Endodermal cell (in vitro differentiated cells): ENCODE measurements at places on chromosomes 2 and 18. TPM values are rescaled to one million over a fixed set of nuclear protein-coding genes. Genes with fewer than 3 reads are reported as not detected.
A peak's percentile ranks its signal among the peaks of the same experiment; 100 is the strongest.

DNA sequence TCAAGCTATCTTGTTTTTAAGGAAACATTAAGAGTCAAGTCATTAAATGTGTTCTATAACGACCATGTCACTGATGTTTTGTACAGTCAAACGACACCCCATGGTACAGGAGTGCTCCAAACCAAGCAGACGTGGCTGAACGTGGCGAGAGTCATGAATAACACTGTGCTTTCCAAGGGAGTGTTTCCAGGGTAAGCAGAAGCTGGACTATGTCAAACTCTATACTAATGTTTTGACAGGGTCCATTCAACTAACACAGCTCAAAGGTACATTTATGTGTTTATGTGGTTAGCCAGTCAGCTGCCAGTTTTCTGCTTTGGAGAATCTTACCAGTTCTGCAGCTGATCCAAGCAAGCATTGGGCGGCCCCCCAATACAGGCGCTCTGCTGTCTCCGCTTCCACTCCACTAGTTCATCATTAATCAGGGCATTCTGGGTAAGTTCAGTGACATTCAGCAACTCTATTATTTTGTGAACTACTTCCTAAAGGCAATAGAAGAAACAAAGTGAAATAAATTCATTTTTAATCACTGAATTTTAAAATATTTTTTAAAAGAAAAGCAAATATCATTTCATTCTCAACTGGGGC, 16.4 kb downstream of the STAT1 start:
- no peak for DNase-seq

SLC38A11 gene
- not detected in 2 replicates for total RNA-seq

DNA sequence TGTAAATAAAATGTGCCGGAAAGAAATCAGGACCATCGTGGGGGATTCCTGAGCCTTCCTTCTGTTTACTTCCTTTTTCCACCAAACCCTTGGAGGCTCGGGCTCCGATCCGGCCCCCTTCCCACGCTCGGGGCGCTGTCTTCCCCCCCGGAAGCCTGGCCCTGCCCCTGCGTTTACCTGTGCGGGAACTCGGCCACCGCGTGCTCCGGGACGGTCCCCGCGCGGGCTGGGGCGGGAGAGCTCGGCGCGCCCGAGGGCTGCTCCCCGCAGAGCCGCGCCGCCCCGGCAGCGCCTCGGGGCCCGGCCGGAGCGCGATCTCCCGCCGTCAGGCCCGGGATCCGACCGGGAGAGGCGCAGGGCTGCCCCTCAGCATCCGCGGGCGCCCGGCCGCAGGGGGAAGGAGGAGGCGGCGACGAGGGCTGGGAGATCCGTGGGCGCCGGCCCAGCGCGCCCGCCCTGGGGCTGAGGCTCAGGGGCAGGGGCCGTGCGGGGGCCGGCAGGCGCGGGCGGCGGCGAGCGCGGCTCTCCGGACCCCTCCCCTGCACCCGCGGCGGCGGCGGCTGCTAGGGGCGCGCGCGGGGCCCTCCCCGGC, 435 bp downstream of the ADCY3 start:
- DNase-seq: peak; percentile 74

- no peak for DNase-seq
Measured at GRCh38 chr2:100513650-100514049, 43.4 kb downstream of the NMS start.

- DNase-seq: peak; percentile 35
Measured at GRCh38 chr2:109455731-109456691, 157.8 kb downstream of the SEPTIN10 start.

AQP12A gene
- total RNA-seq: not detected in 3 replicates

GRCh38 chr2:237691029-237691907, 63.9 kb downstream of the LRRFIP1 start:
- peak; percentile 83 for DNase-seq

DNA sequence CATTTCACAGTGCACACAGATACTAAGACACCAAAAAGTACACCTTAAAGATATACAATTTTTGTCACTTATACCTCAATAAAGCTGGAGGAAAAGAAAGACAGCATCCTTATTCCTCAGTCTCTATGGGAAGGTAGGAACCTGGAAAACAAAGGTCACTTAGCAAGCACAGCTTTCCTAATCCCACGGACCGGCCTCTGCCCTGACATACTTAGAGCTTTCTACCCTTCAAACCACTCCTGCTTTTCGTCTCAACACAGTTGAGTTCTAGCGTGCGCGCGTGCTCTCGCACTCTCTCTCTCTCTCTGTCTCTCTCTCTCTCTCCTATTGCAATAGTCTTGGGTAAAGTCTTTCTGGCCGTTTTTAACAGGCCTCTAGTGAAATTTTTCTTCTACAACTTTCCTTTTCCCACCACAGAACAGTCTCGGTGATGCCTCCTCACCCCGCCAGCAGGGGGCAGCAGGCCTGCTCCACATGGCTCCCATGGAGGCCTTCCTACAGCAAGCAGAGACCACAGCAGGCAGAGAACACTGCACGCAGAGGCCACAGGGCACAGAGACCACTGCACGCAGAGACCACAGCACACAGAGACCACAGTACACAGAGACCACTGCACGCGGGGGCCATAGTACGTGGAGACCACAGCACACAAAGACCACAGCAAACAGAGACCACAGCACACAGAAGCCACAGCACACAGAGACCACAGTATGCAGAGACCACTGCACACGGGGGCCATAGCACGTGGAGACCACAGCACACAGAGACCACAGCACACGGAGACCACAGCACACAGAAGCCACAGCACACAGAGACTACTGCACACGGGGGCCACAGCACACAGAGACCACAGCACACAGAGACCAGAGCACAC, 106.9 kb downstream of the FBXO15 start:
- peak; percentile 92 for DNase-seq

DNA sequence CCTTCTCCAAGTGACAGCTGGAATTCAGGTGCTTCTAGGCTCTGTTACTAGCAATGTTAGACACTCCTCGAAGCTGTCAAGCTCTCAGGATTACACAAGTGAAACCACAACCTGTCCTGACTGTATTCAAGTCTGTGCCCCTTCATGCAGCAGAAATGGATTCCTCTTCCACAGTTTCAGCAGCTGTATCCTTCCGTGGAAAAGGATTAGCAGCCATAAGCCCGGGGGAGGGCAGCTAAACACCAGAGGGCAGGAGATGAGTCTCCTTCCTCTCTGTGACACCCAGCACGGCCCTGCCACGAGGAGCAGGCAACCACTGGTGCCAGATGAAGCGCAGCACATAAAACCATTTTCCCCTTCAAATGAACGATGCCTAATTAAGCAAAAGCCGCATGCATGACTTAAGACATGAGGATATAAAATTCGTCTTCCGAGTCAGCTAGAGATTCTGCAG, 1.2 kb downstream of the ST3GAL5 start:
- peak; percentile 68 for DNase-seq

UGT1A3 gene
- not detected in 3 replicates for total RNA-seq

FBXO41 gene
- 11.2 to 18.6 TPM (median 12.0 TPM) in 3 replicates for total RNA-seq

DNA sequence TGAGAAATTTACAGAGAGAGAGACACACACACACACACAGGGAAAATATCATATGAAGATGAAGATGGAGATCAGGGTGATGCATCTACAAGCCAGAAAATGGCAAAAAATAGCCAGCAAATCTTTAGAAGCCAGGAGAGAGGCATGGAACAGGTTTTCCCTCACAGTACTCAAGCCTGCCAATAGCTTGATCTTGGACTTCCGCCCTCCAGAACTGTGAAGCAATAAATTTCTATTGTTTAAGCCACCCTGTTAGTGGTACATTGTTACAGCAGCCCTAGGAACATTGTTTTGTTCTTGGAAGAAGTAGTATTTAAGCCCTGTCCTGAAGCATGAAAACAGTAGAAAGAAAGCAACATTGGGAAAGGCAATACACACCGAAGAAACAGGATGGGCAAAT, 292.0 kb upstream of the LRP1B start:
- no peak for DNase-seq

- DNase-seq: no peak
Measured at GRCh38 chr2:42754021-42754775, 9.7 kb downstream of the OXER1 start.

C2orf81 gene
- total RNA-seq: 3.2 and 3.8 TPM in 2 replicates

DNA sequence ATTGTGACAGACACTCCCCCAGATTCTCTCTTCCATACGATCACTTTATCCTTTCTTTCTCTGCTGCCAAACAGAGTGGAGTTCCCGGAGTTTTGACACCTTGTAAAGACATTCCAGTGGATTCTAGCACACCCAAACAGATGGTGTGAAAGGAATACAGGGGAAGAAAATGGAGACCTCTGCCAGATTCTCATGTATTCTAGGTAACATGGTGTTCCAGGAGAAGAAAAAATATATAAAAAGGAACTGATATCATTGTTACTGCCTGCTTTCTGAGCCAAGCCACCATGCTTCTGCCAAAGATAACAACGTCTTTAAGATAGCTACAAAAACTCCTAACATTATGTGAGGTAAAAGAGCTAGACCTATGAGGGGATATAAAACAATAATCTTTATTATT, 136.5 kb downstream of the TXNL1 start:
- DNase-seq: no peak

DYSF gene
- total RNA-seq: 3.1 and 3.8 TPM in 2 replicates

DNA sequence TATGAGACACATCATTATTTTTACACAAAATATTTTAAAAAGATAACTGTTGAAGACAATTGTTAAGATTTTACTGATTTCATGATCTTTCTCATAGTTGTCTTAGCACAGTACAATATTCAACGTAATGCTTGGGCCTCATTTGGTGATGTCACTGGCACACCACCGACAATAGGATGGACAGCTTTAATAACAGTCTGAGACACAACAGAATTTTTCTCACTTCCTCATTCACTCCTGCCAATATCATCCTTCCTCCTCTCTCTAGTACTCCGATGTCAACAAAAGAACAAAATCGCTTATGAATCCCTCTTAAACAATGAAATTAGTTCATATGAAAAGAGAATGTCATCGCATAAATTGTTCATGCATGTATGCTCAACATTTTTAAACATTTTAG, 461.9 kb upstream of the CDH7 start:
- no peak for DNase-seq

RASGRP3 gene
- total RNA-seq: 0.27 TPM in 1 of 2 replicates, not detected in the other

DNA sequence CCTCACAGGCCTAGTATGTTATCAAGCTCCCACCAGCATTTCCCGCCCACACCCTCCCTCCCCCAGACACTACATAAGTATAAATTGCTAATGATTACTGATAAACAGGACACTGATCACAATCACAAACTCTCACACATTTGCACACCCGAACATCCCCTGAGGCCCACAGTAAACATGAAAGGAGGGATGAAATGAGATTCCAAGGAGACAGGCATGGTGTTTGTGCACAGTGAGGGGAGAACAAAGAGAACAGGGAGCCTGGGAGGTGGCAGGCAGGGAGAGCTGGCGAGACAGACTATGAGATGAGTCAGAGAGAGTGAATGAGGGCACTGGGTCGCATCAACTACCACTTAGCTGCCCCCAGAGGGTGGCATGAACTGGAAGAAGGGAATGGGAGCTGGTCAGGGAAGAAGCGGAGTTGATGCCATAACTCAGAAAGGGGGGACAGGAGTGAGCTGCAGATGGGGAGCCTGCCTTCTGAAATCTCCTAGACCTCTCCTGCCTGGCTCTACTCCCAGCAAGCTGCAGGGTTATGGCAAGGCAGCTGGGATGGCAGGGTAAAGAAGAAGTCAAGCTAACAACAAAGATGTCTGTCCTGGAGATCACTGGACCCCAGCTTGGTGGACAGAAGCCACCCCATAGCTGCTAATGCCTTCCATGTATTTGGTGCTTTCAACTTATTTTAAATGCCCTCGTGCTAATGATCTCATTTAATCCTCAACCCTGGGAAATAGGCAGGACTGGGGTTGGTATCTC, 5.1 kb downstream of the KIF3C start:
- peak; percentile 54 for DNase-seq

DNA sequence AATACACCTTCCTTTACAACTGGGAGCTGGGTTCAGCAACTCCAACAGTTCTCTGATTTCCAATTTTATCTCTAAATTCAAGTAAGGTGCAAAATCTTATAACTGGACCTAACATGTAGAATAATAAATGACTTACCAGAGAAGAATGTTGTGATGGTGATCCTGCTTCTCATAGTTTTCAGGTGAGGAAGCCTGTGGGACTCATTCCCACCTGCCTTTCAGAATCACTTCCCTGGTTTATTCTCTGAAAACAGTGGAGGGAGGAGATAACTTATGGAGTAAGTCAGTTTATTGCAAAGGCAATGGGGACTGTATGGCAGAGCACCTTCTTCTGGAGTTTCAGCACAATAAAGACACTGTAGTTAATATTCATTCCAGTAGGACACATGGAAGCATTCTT, 1188.2 kb upstream of the FAM98A start:
- DNase-seq: no peak

DNA sequence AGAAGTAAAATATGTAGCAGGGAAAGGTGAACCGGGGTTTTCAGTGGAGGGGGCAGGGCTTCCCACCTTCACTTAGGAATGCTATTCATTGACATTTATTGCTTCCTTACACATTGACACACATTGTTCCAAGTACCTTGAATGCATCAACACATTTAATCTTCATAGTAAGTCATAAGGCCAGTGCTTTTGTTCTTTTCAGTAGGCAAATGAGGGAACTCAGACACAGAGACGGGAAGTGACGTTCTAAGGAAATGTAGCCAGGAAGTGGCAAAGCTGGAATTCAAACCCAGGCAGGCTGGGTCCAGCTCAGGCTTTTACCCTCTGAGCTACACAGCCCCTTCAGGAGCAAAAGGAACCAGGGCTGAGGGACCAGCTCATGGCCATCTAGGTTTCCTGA, 20.7 kb downstream of the BMP10 start:
- DNase-seq: no peak

DNA sequence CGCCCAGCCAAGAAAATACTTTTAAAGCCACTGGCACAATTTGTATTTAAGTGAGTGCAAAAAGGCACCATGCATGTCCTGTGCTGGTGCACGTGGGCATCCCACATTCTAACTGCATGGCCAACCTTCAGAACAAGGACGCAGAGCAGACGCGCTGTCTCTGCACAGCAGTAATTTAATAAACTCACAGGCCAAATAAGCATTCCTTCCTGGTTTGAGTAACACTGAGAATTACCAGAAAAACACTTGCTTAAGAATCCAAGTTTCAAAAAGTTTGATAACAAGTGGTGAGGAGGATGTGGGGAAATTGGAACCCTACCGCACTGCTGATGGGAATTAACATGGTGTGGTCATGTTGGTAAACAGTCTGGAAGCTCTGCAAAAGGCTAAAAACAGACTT, 38.7 kb downstream of the RPL31 start:
- no peak for DNase-seq

DNA sequence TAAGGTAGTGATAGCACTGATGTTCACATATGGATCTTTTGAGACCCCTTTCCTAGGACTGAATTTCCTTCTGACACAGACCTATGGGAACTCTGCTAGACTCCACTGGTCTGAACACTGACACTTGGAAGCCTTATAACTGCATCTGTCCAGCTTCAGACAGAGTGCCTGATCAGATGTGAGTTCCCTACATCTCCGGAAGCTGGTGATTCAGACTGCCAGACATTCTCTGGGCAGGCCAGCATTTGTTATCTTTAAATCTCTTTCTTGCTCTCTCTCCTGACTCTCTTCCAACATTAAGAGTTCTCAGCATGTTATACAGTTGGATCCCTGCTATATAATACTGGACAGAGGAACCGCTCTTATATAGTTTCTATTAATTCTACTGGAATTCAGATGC, 408.5 kb downstream of the ZEB2 start:
- DNase-seq: no peak
